ENCODE measurements at places on chromosomes 5 and 9. TPM values are rescaled to one million over a fixed set of nuclear protein-coding genes. Genes with fewer than 3 reads are reported as not detected.

Gene LEAP2
- total RNA-seq: 0.12 TPM

Gene SLCO6A1
- total RNA-seq: not detected

Gene FLT4
- total RNA-seq: 15.2 TPM

Gene ADAMTS2
- total RNA-seq: 21.5 TPM

Gene REEP2
- total RNA-seq: 32.0 TPM

Gene SPINK14
- not detected for total RNA-seq

Gene CXCL14
- total RNA-seq: 1.1 TPM
